CD4-positive, alpha-beta T cell treated with Interleukin-6 at 100 ng/mL for 8 hours (primary cell): ENCODE measurements at places on chromosomes 3 and 15.

DNA sequence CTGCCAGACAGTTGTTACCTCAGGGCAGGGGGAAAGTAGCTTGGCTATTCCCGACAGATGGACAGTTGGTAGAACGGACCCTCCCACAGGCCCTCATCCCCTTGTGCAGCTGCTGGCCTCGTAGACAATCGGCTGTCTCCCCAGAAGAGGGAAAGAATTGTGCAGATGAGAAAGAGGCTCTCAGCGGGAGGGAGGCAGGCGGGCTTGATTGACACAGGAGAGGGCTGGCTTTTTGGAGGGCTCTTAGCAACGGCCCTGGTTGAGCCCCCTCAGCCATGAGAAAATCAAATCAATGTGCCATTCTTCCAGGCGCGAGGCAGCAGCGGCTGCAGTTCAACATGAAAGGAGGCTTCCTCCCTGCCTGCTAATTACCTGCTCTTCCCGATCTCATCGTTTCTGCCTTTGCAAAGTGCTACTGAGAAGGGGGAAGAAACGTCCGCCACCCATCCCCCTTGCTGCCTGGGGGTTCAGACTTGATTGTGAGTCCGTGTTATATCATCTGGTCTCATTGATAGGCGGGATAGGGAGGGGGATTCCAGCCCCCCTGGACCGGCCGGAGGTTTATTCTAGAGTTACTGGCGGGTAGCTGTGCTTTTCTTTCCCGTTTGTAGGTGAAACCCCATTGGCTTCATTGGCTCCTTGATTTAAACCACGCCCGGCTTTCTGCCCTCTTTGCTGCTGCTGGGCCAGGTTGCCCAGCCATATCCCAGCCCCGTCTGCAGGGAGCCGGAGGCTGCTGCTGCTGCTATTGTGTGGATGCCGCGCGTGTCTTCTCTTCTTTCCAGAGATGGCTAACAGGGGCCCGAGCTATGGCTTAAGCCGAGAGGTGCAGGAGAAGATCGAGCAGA is at the start of gene TAGLN3:
Gene TAGLN3, plus strand, starts transcription at position 287 of the 848 bp plus-strand sequence. Its CDS starts 501 bp downstream, at position 788.
- DNase-seq = no peak

DNA sequence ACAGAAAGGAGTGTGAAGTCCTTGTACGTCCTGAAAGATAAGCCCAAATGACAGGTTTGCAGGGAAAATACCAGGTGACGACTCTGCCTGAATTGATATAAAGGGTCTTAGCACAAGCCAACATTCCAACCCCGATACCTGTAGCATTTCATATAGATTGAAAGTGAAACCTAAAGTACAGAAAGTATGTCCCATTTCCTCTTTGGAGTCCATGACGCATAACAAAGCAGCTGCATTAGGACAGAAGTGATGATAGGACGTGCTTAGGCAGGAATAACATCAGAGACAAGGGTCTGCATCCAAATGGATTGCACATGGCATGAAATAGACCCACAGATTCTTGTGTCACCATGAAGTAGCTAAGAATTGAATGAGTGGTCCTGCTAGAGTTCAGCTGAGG is 187.0 kb upstream of the ROBO1 start:
- no peak for DNase-seq

DNA sequence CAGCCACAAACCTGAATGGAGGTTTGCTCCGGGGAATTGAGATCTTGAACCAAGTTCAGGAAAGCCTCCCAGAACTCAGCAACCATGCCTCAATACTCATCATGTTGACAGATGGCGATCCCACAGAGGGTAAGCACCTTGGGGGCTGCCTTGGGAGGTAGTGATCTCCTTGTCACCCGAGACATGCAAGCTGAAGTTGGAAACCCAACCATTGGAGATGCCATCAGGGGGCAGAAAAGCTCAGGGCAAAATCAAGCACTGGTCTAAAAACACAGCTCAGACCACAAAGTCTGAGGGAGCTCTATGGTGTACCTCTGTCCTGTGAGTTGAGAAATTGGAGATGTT is 5.8 kb downstream of the ITIH1 start:
- no peak for DNase-seq

DNA sequence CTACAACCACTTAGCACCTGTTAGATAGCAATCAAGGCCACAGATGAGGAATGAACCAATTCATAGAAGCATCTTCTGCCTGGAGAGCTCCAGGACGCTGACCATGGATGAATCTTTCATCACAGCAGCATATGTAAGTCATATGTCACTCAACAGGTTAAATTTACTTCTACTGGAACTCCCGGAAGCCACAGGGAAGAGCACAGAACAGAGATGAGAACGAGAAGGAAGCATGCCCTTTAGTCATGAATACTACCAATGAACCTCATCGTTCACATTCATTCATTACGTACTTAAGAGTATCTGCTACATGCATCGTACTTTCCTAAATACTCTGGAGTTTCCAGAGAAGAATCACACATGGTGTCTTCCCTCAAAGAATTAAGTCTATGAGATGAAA is 192.8 kb downstream of the STT3B start:
- DNase-seq = no peak

GRCh38 chr15:77122576-77122975 is 51.7 kb upstream of the TSPAN3 start:
- no peak for DNase-seq

GRCh38 chr3:25663347-25663868 is 1.3 kb downstream of the TOP2B start:
- no peak for DNase-seq
